NCI-H226 (cell line): ENCODE measurements at places on chromosomes 13 and 19.
A peak's percentile ranks its signal among the peaks of the same experiment; 100 is the strongest.

DNA sequence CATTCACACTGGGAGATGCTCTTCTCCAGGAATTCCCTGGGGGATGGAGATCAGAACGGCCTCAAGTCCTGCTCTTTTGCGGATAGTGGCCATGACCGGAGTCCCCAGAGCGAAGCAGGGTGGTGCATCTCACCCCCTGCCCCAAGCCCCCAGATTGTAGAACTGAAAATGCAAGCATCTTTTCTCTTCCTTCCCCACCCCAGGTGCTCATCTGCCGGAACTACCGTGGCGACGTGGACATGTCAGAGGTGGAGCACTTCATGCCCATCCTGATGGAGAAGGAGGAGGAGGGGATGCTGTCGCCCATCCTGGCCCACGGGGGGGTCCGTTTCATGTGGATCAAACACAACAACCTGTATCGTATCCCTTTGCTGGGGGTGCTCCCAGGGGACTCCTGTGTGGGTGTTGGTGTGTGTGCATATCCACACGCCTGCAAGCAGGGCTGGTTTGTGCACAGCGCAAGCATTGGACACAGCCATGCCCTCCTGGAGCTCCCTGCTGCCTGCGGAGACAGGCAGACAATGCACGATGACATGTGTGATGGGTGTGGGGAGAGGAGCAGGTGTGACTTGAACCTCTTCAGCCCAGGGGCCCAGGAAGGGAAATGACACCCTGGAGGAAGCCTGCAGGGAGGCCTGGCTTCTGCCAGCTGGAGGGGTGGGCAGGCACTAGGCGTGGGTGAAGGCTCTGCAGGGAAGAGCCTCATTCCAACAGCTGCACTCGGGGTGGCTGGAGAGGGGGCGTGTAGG is 5.7 kb downstream of the AP1M1 start:
- DNase-seq = no peak

- peak; percentile 20 for DNase-seq
These were observed 585.2 kb downstream of the PCDH9 start for GRCh38 chr13:66644855-66645460.

DNA sequence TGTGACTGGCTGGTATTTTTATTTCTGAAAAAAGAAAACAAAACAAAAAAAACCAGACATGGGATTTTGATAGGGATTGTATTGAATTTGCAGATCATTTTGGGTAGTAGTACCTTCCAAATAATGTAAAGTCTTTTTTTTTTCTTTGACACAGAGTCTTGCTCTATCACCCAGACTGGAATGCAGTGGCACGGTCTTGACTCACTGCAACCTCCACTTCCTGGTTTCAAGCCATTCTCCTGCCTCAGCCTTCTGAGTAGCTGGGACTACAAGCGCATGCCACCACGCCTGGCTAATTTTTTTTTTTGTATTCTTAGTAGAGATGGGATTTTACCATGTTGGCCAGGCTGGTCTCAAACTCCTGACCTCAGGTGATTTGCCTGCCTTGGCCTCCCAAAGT is 4.2 kb downstream of the ZNF101 start:
- DNase-seq = no peak

DNA sequence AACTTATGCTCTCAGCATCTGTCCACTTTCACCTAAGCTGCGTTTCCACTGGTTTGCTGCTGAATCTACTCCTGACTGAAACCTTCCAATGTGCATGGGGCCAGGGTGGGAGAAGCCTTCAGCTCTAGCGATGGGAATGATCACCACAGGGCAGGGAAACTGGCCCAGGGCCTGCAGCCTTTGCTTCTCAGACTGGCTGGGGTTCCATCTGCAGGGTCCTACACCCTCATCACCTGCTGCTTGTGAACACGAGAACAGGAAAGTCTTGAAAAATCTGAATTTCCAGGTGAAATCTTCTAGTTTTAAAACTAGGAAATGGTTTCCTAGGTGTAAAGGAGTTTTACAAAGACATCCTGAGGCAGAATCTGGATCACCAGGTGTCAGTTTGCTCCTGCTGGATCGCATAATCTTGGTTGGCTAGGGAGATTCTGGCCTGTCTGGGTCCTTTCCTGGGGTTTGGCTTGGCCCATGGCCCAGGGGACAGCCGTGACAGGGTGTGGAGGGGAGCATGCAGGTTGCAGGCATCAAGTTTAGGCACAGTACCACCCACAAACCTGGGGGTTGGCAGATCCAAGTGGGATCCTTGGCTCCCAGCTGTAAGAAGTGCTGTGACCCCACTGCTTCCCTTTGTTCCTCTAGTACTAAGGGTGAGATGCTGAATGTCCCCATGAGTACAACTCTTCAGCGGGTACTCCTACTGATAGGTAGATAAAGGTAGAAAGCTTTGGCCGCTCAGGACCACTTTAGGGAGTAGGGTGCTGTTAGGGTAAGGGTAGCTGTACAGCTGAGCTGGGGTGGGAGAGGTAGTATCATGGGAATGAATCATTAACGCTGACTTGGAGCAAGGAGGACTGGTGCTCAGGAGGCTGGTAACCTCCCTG is 1.8 kb upstream of the UBE2M start:
- DNase-seq = no peak

DNA sequence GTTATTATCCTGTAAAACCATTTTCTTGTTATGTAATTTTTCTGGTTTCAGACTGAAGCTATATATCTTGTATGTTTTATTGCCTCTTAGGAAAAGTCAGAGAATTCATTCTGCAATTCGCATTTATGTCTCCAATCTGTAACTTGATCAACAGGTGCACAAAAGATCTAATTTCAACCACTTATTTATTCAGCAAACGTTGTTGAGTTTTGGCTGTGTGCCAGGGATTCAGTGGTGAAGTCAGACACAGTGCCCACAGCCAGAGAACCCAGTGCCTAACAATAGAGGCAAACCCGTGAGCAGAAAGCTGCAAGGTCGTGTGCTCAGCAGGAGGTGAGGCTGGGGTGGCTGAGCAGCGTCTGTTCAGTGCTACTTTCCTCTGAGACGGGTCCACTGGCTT is 119.5 kb upstream of the MCF2L start:
- no peak for DNase-seq

DNA sequence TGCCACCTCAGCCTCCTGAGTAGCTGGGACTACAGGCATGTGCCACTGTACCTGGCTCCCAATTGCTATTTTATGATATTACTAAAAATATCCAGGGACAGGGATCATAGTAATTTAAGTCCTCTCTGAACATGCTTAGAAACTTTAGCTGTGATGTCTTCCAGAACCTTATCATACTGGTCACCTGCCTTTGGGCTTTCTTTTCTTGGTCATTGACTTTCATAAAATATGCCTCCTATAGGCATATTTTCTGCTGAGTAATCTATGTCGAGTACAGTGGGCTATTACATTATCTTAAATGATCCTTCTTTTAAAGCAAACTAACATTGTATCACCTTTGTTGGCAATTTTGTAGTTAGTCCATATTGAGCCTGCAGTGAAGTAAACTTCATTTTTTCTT is 6.2 kb downstream of the UCHL3 start:
- no peak for DNase-seq

GRCh38 chr13:52925251-52925650 is 76.8 kb upstream of the PCDH8 start:
- no peak for DNase-seq

DNA sequence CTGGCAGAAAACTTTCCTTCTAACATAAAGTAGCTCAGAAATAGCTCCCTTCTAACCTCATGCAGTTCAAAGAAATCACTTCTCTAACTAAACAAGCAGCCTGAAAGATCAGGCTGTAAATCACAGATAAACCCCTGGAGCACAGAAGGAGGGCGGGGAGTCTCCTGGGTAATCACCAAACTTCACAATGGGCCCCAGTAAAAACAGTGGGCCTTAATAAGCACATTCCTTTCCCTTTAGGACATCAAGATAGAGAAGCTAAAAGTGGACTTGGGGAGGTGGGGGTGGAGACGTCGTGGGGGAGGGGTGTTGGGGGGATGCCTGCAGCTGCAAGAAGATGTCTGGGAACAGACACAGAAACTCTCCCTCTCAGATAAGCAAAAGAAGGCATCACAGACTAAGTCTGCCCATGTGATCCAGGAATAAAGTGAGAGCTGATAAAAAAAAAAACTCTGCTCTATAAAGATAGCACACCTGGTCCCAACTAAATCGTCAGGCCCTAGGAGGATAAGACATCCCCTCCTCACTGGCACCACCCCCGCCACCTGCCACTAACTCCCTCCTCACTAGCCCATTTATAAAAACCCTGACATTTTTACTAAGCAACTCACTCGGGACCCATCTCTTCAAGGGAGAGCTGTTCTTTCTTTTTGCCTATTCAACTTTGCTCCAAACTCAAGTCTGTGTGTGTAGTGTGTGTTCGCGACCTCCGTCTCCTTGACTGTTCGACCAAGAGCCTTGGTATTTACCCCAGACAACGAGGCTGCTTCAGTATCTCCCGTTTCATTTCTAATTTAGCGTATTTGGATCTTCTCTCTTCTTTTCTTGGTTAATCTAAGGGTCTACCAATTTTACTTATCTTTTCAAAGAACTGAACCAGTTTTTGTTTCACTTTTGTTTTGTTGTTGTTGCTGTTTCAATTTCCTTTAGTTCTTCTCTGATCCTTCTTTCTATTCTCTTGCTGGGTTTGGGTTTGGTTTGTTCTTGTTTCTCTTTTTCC is 31.7 kb downstream of the DNAJC15 start:
- peak; percentile 84 for DNase-seq

GRCh38 chr13:91660076-91660415 is 261.6 kb downstream of the GPC5 start:
- no peak for DNase-seq

DNA sequence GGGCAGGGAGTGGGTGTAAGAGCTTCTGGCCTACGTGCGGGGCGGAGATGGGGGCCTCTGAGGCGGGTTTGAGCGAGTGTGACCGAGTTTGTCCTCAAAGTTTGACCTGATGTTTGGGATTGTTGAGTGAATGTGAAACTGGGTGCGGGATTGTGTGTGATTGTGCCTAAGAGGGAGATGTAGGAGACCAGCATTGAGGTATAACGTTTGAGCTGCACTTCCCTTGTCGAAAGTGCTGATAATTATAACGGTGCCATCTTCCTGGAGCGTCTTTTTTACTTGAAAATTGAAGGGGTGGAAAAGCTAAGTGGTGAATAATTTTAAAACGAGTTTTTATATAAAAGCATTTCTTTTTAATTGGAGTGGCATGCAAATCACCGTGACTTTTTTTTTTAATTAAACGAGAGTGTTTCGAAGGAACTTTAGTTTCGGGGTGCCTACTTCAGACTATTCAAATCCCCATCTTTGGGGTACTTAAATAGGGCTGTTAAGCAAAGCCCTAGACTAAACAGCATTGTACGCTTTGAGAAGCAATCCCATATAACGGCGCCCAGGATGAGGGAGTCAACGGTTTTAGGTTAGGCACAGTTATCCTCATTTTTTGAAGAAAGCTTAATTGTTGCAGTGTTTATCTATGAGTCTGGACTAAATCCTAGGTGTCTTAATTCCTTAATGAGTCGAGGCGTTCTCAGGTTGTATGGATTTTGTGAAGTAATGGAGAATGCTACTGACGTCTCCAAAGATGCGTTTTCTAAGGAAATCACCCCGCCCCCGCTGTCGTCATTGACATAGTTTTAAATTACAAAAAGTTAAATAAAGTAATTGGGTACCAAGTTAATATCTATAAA is 594 bp downstream of the ZNF146 start:
- DNase-seq = no peak

DNA sequence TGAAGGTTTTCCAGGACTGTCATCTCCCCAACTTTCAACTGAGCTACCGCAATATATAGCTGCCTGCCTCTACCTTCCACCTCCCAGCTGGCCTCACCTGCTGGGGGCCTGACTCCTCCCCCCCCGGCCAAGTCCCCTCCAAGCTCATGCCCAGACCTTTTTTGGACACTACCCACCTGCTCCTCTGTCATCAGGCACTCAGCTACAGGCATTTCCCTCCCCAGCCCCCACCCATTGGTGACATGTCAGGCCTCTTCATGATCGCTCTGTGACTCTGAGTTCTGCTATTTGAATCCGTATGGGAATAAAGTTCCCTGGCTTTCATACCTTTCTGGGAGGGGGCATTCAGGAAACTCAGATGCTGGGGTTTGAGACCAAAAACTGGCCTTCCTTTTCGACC is 1.8 kb downstream of the PRKACA start:
- DNase-seq = no peak
